Kidney glomerular epithelial cell (primary cell): ENCODE measurements at places on chromosomes 3 and 15.

GRCh38 chr15:99074446-99074845 is 30.4 kb upstream of the SYNM start:
- no peak for DNase-seq

DNA sequence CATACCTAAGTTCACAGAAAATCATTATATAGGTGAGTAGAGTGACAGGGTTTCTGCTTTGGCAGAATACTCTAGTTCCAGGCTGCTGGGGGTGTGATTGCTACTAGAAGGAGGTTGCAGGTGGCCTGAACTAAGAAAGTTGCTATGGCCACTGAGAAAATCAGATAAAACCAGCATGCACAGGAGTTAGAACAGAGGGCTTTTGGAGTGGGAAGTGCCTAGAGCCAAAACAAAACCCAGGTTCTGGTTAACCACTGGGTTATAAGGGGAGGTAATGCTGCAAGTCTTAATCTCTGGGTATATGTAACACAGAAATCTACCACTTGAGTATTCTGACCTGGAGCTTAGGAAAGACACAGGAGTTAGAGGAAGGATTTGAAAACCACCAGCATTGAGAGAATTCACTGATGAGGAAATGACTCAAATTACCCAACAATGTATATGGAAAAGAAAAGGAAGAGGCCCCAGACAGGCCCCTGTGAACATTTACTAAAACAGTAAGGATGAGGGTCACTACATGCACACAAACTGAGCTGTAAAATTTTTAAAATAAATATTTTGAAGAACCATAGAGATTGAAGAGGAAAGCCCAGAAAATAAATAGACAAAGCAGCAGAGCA is 60.0 kb downstream of the PLOD2 start:
- no peak for DNase-seq

DNA sequence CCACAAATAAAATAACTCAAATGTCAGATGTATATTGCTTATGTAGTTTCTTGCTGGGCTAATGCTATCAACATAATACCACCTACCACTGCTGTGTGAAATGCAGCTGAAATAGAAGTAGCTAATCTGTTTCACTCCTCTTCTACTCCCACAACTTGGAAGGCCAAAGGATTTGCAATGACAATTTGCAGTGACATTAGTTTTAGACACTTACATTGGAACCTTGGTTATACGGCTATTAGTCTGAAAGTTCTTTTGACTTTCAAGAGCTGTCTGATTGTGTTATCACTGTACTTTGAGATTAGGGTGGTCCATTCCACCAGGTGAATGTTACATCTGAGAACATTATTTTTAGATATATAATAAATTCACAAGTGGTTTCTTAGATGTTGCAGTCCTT is 33.5 kb downstream of the COPS2 start:
- DNase-seq = no peak

- peak; percentile 31 for DNase-seq
Observed at GRCh38 chr3:110608566-110608965, 463.1 kb upstream of the NECTIN3 start.

- DNase-seq = peak; percentile 95
Observed at GRCh38 chr15:60392601-60392985, 5.2 kb downstream of the ANXA2 start.

GRCh38 chr15:36798794-36799193 is 219.4 kb downstream of the CDIN1 start:
- peak; percentile 44 for DNase-seq

DNA sequence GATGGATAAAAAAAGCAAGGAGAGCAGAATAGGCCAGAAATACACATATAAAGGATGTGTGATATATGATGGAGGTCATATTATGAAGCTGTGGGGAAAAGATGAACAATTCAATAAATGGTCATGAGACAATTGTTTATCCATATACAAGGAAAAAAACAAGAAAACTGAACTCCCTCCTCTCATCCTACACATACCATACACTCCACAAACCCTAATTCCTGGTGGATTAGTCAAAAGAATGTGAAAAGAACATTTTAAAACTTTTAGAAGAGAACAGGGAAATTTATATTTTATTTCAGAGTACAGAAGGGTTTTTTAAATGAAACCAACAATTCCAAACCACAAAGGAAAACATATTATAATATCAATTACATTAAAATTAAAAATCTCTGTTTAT is 34.5 kb upstream of the NR2E3 start:
- no peak for DNase-seq

DNA sequence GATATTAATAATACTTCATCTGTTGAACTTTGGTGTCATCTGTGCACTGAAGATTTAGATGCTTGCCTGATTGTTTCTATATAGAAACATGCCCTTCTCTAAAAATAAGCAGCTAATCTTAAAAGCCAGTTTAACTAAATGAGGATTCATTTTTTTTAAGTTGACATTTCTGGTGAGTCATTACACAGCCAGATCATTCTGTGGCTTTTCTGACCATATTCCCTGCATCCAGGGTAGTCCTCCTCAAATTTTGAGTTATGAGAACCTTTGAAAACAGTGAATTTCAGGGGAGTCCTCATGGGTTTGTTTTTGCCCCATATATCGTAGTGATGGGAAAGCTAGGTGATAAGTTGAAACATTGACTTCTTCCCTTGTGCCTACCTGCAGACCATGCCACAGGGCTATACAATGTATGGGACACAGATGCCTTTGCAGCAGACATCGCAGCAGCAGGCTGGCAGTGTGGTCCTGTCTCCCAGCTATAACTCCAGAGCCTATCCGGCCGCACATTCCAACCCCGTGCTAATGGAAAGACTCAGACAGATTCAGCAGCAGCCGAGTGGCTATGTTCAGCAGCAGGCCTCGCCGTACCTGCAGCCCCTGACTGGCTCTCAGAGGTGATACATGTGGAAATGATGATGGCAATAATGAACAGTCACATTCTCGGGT is 26.5 kb upstream of the P2RY12 start:
- no peak for DNase-seq

DNA sequence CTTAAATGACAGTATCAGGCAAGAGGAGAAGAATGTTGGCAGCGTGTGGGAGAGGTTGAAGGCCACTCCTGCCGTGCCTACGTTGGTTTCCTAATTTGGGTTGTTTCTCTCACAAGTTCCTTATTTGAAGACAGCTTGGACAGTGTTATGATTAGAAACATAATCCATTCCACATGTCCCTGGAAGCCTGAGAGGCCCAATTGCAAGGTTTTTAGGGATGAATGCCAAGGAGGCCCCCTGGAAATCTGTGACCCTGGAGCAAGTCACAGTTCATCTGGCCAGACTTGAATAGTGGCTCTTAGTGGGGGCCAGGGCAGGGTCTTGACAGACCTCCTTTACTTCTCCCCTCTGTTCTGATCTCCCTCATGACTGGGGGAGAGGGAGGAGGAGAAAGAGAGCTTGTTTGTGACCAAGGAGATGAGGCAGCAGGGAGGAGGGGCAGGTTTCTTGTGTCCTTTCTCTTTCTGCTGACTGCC is 584.4 kb upstream of the TBL1XR1 start:
- DNase-seq = no peak

- DNase-seq = peak; percentile 17
Observed at GRCh38 chr15:37095770-37096557, 4.4 kb downstream of the MEIS2 start.

DNA sequence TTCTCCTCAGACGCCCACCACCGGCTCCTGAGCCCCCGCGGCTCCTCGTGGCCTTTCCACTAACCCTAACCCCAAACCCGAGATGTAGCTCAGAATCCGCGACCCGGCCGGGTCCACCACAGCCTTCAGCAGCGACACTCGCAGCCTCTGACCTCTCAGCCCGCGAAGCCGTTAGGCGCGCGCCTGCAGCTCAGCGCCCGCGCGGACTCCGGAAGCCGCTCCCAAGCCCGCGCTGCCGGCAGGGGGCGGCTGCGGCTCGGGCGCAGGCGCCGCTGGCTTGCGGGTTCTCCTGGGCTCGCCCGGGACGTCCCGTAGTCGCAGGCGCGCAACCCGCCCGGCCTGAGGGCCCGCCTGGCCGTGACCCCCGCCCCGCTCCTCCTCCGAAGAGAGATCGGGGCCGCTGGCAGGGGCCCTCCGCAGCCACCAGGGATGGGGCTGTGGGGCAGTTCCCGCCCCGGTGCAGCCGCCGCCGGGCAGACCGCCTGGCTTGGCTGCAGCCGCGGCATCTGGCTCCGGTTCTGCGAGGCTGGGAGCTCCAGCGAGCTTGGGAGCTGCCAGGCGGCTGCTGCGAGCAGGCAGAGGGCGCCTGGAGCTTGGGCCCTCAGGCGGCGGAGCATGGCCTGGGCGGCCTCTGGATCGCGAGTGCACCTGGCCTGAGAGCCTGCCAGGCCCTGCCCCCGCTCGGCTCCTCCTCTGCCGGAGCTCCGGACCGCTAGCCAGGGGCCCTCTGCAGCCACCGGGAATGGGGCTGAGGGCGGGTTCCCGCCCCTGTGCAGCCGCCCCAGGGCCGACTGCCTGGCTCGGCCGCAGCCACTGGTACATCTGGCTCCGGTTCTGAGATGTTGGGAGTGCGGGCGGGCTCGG is 120.7 kb downstream of the LMLN start:
- DNase-seq = peak; percentile 25

DNA sequence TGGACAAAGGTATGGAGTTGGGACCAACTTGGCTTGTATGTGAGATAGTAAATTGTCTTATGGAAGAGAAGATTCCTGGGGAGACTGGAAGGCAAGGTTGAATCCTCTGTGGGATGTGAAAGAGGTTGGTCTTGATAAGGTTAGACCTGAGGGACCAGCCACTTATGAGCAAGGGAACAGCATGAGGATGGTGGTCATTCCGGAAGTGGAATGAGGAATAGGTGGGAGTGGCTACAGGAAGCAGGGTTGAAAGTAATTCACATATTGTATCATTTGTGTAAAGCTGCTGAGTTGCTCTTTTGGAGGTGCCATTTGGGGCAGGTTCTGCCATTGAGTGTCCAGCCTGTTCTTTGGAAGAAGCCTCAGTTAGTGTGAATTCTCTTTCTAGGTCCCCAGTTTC is 13.2 kb downstream of the USP13 start:
- DNase-seq = no peak

- no peak for DNase-seq
Observed at GRCh38 chr15:75238150-75238549, 20.0 kb upstream of the GOLGA6C start.

DNA sequence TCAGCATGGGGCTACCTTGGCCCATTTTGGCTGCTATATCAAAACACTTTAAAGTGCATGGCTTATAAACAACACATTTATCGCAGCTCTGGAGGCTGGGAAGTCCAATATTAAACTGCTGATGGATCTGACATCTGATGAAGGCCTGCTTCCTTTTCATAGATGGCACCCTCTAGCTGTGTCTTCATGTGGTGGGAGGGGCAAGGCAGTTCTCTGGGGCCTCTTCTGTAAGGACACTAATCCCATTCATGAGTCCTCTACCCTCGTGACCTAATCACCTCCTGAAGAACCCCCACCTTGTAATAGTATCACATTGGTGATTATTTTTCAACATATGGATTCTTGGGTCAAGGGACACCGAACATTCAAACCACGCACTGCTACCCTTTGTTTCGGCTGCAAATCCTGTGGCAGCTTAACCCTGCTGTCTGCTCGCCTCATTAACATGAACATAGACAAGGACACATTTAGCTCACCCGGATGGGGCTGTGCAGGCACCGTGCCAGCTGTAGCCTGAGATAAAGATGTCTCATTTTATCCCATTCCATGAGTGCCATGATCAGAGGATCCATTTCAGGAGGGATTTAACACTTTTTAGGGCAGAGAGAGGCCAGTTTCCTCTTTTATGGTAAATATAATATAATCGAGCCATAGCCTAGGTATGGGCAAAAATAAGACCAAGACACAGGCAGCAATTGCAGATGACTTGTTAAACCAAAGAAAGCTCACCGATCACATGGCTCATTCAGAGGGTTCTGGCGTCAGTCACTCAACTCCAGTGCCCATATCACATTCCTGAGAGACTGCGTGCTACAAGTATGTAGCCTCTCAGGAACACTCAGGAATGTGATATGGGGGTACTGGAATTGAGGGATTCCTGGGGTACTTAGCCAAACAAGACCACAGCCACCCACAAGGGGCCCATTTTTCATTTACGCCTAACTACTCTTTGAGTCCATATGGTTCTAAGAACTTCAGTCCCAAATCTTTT is 251.1 kb upstream of the ST8SIA2 start:
- DNase-seq = no peak

DNA sequence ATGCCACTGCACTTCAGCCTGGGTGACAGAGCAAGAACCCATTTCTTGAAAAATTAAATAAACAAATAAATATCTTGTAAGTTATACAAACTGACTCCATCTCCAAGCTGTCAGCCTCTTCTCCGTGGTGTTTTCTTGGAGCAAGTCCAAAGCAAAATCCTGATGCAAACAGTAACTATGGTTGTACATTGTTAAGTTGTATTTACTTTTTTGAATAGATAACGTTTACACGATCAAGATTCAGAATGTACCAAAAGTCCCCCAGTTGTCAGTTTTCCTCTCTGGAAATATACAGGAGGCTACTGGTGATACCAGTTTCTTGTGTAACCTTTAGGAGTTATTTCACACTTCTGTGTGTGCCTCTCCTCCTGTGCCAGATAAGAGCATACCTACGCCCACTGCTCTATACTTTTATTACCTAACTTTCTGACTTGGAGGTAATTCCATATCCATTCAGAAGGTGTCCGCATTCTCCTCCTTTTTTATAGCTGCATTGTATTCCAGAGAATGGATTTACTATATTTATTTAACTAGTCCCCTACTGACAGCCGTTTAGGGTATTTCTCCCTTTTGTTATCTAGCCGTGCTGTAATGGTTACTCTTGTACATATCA is 14.2 kb downstream of the CMTM7 start:
- DNase-seq = no peak

GRCh38 chr3:100562224-100562857 is 47.1 kb upstream of the ADGRG7 start:
- DNase-seq = no peak

DNA sequence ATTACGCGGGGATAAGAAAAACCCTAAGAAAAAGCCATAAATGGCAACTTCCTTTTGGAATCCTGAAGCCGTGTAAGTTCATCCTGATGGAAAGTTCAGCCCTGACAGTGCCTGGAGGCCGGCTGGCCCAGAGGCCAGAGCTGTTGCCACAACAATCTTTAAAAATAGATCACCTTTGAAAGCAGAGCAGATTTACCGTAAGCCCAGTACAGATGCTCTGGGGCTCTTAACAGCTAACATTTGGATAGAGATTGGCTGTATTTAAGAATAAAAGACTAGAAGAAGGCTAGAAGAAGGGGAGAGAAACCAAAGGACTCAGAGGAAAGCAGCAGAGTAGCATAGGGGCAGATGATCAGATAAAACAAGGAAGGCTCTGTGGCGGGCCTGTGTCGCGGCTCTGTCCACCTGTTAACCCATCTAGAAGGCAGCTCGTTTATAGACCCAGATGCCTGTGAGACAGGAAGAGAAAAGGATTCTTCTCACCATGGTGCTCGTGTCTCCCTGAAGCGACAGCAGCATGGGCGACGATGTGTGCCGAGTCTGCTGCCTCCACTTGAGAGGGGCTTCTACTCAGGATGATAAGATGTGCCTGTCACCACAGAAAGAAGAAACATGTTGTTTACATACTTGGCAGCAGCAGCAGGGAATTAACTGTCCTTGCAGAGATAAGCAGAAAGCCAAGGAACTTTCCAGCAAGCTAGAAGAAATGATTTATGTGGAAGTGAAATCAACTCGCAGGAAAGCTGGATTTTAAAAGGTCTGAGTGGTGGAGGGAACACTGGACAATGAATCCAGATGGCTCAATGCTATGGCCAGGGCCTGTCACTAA is 69.9 kb downstream of the SYNM start:
- DNase-seq = no peak

GRCh38 chr15:38651328-38652038 is 86.9 kb upstream of the RASGRP1 start:
- DNase-seq = no peak
